ENCODE measurements at places on chromosomes 7 and 10.
A peak's percentile ranks its signal among the peaks of the same experiment; 100 is the strongest.

- DNase-seq, result no peak
Measured at GRCh38 chr7:13312307-13312706, 624.9 kb downstream of the ARL4A start.

GRCh38 chr10:115222039-115222438 lies 128.9 kb downstream of the ATRNL1 start:
- DNase-seq, result no peak

- peak; percentile 92 for DNase-seq
Measured at GRCh38 chr7:73308665-73309214, at the start of gene NSUN5. Gene NSUN5, minus strand, starts transcription at chr7:73308826. Its CDS starts 36 bp downstream, at chr7:73308790.

- no peak for DNase-seq
Measured at GRCh38 chr7:132226046-132226956, 350.0 kb downstream of the PLXNA4 start.

DNA sequence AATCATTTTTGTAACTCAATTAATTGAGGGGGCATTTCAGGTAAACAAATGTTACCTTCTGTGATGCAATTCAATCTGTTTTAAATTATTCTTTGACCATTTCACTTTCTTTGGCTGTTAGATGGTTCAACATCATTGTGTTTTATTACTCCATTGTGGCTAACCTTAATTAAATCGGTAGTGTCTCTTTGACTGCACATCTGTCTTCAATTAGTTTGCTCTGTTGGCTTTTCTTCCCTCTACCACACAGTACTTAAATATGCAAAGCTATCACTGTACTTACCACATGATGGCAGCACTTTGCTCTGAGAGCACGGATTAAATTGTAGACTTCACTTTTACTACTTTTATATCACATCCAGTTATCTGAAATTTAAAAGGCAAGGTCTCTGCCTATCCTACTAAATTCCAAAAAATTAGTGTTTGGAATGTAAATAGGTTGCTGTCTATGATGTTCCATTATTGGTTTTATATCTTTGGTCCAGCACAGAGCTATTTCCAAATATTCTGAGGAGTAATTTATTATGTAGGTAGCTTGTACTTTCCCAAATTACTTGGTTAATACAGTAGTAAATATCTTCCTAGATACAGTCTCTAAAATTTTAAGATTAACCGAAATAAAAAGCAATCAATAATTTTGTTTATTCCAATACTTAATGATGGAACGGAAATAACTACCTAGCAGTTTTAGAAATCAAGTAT lies 352.0 kb downstream of the PCLO start:
- DNase-seq, result no peak

GRCh38 chr7:64574540-64575099 lies 11.7 kb upstream of the ZNF680 start:
- DNase-seq, result no peak

GRCh38 chr7:121382473-121382872 lies 13.6 kb downstream of the FAM3C start:
- DNase-seq, result no peak

GRCh38 chr7:121084748-121085336 lies 96.3 kb downstream of the CPED1 start:
- no peak for DNase-seq

DNA sequence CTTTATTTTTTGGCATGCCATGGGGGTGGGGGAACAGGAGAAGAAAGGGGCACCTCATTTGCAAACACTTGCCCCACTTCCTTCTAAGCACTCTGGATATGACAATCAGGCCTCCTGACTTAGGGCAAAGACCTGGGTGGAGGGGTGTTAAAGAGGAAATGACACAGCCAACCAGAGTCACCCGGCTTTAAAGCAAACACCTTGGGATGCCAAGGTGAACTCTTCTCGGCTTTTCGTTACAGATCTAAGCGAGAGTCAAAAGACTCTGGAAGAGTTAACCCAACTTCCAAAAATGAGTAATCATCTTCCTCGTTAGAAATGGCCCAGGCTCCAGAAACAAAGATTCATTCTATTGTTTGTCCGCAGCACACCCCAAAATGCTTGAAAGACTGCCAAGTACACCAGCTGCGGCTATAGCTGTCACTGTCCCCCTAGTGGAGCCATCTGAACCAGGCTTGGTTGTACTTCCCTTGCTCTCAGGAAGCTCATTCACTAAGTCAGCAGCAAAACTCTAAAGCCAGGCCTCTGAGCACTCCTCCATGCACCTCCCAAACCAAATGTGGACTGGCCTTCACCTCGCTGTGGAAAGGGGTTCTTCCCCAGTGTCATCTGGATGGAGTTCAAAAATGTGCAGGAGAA lies 24.8 kb downstream of the FAM53B start:
- peak; percentile 74 for DNase-seq

DNA sequence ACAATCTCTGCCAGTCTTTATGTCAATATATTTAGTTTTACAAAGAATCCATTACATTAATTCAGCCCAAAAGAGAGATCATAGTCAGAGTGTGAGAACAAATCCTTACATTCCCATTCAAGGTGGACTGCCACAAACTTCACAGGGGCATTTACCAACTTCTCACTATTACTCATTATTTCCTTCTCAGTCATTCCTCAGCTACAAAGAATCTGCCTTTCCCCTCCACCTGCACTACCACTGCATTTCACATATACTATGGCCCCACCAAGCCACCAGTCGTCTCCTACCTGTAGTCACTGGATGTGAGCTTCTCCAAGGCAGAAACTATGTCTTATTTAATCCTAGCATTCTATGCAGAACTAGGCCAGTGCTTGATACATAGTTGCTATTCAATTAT lies 94.3 kb downstream of the USP6NL start:
- DNase-seq, result peak; percentile 26

DNA sequence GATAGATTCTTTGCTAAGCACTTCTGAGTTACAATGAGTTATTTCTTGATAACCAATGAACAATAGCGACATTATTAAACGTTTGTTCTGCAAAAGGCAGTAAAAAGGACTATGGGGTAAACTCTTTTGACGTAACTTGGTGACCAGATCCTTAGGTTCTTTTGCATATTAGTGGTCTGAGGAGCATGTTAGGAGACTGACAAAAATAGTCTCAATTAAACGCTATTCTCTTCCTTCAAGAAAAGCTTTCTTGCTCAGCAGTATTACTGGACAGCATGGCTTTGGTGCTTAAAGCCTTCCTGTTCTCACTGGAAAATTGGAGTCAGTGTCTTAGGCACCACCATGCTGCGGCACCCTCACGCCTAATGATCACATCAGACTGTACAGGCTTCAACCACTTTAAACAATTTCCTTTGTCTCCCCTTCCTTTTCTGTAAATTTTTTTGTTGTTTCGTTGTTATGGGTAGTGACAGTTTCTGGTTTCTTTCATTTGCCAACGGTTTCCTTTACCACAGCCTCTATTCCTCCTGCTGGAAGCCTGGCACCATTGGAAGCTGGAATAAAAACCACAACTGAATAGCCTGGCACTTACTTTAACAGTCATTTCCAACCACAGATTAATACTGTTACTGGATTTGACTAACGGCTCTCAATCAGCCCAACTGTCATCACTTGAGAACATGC lies 49.2 kb upstream of the FAM133B start:
- no peak for DNase-seq

DNA sequence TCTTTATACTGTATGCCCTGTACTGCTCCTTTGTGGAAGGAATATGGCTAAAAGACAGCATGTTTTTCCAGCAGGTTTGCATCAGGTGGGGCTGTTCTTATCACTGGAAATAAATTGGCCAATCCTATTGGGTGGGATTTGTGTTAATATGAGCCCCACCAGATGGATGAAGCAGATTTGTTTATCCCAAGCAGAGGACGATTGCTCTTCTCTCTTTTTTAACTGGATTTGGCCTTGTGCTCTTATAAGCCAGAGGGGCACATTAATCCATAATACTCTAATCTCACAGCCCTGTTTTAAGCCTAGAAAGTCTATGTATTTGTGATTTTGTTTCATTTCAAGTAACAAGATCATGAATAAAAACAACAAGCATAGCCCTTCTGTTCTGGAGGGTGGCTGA lies 240.1 kb upstream of the ADARB2 start:
- no peak for DNase-seq

GRCh38 chr7:105664816-105665525 lies 83.7 kb upstream of the EFCAB10 start:
- no peak for DNase-seq

DNA sequence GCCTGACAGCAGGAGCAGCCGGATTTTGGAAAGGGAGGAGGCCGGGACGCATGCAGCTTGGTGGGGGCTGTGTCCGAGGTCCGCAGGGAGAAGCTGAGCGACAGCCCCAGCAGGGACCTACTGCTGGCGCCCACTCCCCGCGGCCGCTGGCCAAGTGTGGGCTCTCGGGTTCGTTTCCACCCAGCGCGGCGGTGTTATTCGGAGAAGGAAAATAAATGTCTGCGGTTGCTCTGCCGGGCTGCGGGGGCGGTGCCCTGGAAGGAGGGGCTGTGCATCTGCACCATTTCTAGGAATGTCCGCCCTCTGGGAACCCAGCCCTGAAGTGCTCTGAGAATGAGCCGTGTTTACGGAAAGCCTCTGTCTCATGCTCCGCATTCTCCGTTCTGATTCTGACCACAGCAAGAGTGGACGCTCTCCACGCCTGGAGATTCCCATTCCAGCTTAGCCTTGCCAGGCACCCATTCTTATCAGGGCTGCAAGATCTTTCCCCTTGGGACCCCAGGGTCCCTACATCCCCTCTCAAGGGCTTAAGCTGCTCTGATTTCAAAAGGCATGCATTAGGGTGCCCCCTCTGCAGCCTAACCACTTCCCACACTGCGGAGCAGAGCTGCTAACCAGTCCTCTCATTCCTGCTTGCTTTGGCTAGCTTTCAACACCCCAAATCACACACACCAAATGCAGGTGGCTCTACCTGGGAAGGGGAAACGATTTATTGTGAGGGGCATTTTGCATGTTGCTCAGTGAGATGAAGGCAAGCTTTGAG lies 256.6 kb upstream of the GLI3 start:
- peak; percentile 11 for DNase-seq

DNA sequence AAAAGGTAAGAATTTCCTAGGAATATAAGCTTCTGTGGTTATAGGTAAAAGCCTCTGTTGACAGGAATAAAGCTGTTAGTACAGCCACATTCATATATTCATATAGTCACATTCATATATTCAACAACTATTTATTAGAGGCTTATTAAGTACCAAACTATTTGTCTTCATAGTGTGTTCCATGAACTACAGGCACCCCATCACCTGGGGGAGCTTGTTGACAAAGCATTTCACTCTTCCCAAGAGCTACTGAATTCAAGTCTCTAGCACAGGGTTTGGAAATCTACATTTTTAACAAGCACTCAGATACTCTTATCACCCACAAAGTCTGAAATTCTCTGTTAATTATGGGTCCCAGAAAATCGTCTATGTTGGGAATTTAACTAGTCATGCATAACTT lies 110.6 kb downstream of the RNLS start:
- DNase-seq, result no peak

- DNase-seq, result no peak
Measured at GRCh38 chr10:68296843-68297663, 34.8 kb upstream of the HNRNPH3 start.

- no peak for DNase-seq
Measured at GRCh38 chr7:37718585-37718984, 35.0 kb downstream of the GPR141 start.

DNA sequence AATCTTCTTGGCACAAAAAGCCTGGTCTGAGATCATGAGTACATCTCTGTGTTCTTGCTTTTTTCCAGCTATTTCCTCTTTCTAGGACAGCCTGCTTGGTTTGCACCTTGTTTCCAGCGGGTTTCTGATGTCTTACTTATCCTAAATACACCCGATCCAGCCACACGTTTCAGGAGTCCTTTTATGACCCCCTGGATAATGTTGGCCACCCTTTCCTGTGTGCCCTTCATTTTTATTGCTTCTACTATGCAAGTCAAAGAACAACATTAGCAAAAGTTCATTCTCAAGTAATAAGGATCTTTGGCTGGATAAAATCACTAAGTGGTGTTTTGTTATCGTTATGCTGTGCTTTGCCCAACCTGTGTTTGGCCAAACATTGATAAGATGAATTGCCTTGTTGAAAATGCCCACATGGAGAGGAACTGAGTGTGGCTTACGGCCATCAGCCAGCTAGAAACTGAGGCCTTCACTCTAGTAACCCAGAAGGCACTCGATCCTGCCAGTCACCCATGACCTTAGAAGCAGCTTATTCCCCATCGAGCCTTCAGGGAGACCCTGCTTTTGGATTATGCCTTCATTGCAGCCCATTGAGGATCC lies 28.7 kb upstream of the AKR1C1 start:
- DNase-seq, result no peak

DNA sequence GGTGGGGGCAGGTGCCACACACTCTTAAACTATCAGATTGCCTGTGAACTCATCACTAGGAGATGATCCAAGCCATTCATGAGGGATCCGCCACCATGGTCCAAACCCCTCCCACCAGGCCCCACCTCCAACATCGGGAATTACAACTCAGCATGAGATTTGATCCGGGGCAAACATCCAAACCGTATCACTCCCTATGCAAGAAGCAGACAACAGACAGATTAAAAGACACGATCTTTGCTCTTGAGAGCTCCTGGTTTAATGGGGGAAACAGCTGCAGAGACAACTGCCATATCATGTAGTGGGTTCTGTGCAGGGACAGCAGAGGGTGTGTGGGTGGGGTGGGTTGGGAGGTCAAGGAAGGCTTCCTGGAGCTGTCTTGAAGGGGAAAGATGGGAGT lies 123.6 kb downstream of the EMX2 start:
- no peak for DNase-seq

GRCh38 chr7:42432644-42433043 lies 195.6 kb upstream of the GLI3 start:
- DNase-seq, result no peak

GRCh38 chr7:94243066-94243711 lies 151.5 kb upstream of the COL1A2 start:
- DNase-seq, result no peak

DNA sequence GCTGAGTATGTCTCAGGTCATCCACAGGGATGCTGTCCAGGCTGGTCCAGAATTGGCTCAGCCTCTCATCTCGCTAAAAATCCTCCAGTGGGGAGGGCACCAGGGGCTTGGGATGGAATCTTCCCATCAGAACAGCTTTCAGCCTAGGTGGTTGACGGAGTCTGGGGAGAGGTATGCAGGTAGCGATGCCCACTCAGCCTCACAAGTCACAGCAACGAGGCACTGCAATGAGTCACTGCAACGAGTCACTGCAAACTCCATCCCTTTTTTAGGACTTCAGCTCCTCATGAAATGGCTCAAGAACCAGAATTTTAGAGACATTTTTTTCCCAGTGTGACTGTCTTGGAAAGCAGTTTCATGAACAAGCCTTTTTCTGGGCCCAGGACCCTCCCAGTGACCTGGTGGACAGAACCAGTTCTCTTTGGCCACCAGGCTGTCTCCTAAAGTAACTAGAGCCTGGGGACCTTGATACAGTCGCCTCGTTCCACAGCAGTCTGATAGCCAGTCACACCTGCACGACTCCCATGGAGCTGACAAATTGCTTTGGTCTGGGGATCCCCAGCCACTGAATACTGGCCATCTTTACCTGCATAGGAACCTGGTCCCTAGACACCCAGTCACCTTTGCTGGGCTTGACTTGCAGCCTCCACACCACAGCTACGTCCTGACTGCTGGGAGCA lies 41.3 kb upstream of the PPP2R2D start:
- no peak for DNase-seq

Data from activated CD4-positive, alpha-beta T cell treated with anti-CD3 and anti-CD28 coated beads, Interleukin-2, amount 50 U/mL, for 48 hours (primary cell).